ENCODE measurements at places on chromosomes 12 and 14. TPM values are rescaled to one million over a fixed set of nuclear protein-coding genes. Genes with fewer than 3 reads are reported as not detected.

DNA sequence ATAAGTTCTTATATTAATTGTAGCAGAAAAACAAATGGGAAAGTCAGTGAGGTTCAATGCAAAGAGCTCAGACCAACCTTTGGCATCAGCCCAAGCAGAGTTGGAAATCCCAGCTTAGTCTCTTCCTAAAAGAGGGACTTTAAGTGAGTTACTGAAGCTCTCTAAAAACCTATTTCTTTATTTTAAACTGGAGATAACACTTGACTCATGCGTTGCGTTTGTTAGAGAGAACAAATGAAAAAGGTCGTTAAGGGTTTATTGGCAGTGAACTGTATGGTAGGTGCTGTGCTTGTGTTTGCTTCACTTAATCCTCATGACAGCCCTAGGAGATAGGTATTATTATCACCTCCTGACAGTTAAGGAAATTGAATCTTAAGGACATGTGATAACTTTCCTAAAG, 396.5 kb downstream of the RAD51B start:
- DNase-seq = no peak

KLRF1 gene
- 0.27 TPM for total RNA-seq

- no peak for DNase-seq
These were observed 89.8 kb downstream of the SLC15A5 start for GRCh38 chr12:16187660-16188059.

RTL1 gene
- total RNA-seq = not detected

GRCh38 chr12:111819191-111820158, 22.6 kb upstream of the MAPKAPK5 start:
- no peak for DNase-seq

DNA sequence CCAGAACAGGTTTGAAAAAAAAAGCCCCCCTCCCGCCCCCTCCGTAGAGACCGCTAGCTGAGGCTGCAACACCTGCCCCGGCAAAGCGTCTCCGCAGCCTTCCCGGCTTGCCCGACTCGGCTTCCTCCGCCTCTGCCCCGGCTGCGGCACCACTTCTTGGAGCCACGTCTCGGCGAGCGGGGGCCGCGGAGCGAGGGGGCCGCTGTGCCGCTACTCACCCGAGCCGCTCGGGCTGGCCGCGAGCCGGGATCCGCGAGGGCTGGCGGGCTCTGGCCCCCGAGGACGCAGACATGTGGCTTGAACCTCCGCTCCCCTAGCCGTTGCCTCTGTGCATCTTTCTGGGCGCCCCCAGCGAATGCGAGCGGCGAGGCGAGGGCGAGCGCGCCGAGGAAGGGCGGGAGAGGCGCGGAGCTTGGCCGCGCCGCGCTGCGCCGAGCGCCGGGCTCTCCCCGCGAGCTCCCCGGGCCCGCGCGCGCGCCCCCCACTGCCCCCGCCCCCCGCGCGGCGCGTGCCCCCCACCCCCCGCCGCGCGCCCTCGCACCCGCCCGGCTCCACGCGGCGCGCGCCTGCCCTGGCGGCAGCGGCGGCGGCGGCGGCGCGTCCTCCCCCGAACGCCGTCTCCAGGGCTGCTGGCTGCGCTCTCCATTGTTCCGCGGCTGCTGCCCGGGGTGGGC, 249.5 kb downstream of the APAF1 start:
- DNase-seq = no peak

DNA sequence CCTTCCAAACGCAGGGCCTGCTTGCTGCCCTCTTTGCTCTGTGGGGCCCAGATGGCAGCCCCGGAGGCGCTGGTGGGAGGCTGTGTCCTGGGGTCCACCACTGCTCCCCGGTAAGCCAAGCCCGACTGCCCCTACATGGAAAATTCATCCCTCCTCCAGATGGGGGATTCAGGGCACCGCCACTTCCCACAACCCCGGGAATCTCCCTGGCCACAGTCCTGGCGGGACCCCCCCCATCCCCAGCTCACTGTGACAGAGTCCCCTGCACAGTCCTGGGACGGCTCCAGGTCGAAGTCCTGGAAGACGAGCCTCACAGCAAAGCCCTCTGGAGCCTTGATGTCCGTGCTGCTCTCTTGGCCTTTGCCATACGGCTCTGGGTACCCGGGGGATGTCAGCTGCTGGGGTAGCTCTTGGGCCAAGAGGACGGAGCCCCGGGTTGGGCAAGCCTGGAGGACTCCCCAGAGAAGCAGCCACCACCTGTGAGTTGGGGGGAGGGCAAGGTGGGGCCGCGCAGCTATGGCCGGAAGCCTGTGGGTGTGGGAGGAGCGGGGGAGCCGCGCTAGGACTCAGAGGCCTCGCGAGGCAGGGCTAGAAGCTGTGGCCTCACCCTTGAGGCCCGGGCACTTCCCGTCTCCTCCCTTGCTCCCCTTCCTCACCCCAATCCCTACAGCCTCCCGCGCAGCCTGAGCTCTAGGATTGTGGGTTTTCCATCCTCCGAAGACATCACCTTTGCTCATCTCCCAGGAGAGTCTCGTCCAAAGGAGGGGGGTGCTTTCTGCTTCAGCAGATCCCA, 815 bp downstream of the C1RL start:
- DNase-seq = peak; percentile 86

SLC10A1 gene
- not detected for total RNA-seq

DNA sequence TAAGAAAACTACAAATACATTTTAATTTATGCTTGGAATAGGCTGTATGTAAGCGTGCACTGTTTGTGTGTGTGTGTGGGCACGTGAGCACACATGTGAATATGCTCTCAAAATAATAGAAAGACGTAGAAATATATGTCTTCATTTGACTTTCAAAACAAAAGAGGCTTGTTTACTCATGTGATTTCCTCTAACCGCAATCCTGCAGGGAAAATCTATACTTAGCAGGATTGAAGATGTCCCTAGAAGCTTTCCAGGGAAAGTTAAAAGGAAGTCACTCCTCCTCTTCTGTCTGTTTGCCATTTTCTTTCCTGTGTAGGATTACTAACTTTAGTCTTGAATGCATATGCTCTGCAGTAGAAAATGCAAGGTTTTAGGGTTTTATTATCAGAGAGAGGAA, 404.7 kb downstream of the MDGA2 start:
- DNase-seq = no peak

DNA sequence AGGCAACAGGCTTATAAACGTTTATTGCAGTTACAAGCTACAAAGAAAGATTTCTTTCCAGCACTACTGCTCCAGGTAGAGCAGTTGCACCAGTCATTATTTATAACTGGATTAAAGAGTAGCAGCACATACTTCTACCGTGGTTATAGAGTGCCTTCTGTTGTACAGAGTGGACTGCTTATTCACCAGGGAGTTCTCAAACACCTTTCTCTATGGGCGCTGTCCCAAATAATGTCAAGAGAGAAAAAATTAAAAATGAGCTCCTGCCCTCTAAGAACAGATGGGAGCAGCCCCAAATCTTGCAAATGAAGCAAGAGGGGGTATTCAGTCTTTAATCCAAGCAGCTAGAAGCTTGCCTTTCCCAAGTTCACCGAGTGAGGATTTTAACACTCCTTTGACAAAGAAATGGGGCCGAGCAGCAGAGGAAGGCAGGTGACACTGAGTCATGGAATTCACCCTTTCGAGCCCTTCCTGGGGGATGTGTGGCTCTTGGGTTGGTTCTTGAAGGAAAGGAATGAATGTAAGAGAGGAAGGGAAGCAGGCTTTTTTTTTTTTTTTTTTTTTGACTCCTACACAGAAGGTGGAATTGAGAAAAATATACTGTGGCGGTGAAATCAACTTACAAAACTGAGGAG, 181.2 kb downstream of the PRKCH start:
- no peak for DNase-seq

MMP19 gene
- 23.3 TPM for total RNA-seq

DNA sequence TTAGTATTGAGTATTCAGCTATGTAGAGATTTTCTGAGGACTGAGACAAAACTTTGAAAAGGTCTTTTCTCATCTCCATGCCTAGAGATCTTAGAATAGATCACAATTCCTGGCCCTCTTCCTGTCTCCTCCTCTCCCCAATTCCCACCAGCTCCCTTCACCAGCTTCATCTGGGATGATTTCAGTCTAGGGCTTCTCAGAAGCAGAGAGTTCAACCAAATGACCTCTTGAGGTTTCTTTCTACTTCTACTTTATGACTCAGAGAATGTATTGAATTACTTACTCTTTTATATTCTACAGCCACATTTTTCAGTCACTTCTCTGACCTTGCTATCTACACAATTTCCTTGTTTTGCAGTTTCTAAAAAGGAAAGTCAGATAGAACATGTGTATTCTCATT, 19.4 kb upstream of the SNX6 start:
- no peak for DNase-seq

GRCh38 chr12:46227616-46228015, 41.2 kb downstream of the SLC38A1 start:
- no peak for DNase-seq
